Ascending aorta (tissue), 2 donors: ENCODE measurements at places on chromosomes 4 and X. TPM values are rescaled to one million over a fixed set of nuclear protein-coding genes. Genes with fewer than 3 reads are reported as not detected.

DNA sequence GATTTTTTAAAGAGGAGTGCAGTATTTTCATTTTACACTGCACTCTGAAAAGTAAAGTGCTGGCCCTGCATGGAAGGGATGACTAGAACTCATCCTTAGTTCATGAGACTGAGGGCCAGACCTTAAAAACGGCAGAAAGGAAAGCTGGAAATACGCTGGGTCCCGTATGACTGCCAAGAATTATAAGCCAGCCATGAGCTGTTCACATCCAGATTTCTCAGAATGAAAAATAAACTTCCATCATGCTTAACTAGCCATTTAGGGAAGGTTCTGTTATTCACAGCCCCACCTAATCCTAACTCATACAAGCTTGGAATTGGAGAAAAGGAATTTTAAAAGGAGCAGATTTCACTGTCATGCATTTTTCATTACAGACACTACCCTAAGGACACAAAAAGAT lies 894.4 kb downstream of the FAT4 start:
- no peak for DNase-seq

GRCh38 chr4:140406292-140406691 lies 21.2 kb downstream of the CLGN start:
- no peak for DNase-seq

- no peak for DNase-seq
These were observed 394.4 kb upstream of the ADGRL3 start for GRCh38 chr4:60805500-60806313.

The F8A2 gene
- total RNA-seq, result not detected

DNA sequence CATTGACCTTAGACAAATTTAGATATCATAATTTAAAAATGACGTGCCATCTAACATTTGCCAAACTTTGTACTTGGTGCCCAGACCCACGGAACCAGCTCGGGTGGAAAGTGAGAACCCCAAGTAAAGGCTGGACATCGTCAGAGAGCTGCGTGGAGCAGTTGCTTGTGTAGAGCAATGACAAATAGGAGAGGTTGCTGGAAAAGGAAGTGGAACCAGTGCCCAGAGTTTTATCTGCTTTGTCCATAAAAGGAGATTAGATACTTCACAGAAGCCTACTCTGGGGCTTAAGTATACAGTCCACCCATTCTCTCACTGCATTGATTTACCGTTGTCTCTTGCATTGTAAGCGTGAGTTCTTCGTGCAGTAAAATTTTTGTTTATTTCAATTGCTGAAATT lies 5.4 kb upstream of the TBC1D1 start:
- no peak for DNase-seq

GRCh38 chr4:791898-792625 lies 33.9 kb downstream of the CPLX1 start:
- no peak for DNase-seq

The GPR50 gene
- total RNA-seq, result not detected

The MAGEA3 gene
- total RNA-seq, result not detected

- no peak for DNase-seq
These were observed 57.0 kb upstream of the TBC1D14 start for GRCh38 chr4:6852582-6852981.

GRCh38 chr4:175413561-175413960 lies 398.5 kb downstream of the GPM6A start:
- DNase-seq, result no peak

- DNase-seq, result no peak
These were observed 17.3 kb upstream of the CLNK start for GRCh38 chr4:10701702-10702460.
